Ovary (tissue), 10 donors: ENCODE measurements at places on chromosomes 7 and 10. TPM values are rescaled to one million over a fixed set of nuclear protein-coding genes. Genes with fewer than 3 reads are reported as not detected.

The ASZ1 gene
- total RNA-seq: not detected

The EBLN1 gene
- total RNA-seq: not detected

GRCh38 chr10:25294032-25294926 lies 119.5 kb downstream of the GPR158 start:
- no peak for DNase-seq
- no peaks in the 10 kb centered on the region for H3K4me1 ChIP-seq
- H3K27me3 ChIP-seq: no peaks in the 10 kb centered on the region
- no peak overlapping the region for H3K4me3 ChIP-seq
- no peak overlapping the region for H3K27ac ChIP-seq

DNA sequence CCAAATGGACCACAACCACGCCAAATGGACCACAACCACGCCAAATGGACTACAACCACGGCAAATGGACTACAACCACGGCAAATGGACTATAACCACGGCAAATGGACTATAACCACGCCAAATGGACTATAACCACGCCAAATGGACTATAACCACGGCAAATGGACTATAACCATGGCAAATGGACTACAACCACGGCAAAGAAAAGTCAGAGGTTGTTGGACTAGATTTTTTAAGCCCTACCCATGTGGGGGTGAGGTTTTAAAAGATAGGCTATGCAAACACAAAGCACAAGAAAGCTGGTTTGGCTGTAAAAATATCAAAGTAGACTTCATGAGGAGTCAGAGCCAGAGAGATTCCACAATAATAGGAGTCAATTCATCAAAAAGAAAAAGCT lies 55.8 kb downstream of the NCAPG2 start:
- no peak overlapping the region for H3K27ac ChIP-seq
- no peaks in the 10 kb centered on the region for H3K4me1 ChIP-seq
- no peak overlapping the region for H3K4me3 ChIP-seq
- no peaks in the 10 kb centered on the region for H3K27me3 ChIP-seq
- no peaks in the 10 kb centered on the region for H3K36me3 ChIP-seq

GRCh38 chr7:17033245-17033644 lies 151.5 kb upstream of the AGR3 start:
- no peaks in the 10 kb centered on the region for H3K27me3 ChIP-seq
- no peaks in the 10 kb centered on the region for H3K4me1 ChIP-seq
- no peaks in the 10 kb centered on the region for H3K36me3 ChIP-seq
- DNase-seq: no peak
- no peak overlapping the region for H3K4me3 ChIP-seq
